ENCODE measurements at places on chromosomes 3 and 15.

DNA sequence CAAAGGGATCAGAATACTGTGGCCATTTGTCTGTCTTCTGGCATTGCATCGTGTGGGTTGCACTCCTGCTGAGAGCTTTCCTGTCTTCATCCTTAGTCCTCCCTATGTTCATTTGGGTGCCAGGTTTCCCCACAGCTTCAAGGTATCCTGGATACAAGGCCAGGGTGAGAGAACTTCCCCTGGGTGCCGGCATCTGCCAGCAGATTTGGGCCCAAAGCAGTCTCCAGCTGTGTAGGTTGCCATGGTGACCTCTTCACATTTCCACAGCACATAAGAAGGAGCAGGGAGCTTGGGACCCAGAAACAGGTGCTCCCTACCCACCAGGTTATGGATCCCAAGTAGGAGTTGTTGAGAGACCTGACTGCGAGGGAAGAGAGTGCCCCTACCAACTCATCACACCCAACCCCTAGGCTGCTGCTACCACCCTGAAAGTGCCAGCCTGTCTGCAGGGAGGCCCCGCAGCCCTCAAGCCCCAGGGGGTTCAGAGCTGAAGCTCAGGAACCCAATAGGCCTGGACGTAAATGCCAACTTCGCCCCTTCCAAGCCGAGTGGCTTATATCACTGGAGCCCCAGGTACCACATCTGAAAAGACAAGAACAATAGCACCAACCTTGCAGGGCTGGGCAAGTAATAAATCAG, 19.9 kb downstream of the TTC21A start:
- no peak for DNase-seq

DNA sequence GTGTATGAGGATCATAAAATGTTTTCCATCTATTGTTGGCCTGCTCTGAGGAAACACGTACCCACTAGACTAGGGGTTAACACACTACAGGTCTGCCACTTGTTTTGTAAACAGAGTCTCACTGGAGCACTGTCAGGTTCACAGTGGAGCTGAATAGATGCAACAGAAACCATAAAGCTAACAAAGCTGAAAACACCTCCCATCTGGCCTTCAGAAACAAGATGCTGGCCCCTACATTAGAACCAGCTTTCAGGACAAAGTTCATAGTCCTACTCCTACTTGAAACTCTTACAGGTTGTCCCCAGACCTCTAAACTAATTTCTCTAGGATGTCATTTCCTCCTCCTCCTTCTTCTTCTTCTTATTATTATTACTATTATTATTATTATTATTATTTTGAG, 42.3 kb downstream of the SNX4 start:
- no peak for DNase-seq

GRCh38 chr15:39564972-39565665, 15.8 kb upstream of the THBS1 start:
- DNase-seq: no peak

- DNase-seq: no peak
These were observed 210.1 kb downstream of the CHST2 start for GRCh38 chr3:143329567-143330211.

DNA sequence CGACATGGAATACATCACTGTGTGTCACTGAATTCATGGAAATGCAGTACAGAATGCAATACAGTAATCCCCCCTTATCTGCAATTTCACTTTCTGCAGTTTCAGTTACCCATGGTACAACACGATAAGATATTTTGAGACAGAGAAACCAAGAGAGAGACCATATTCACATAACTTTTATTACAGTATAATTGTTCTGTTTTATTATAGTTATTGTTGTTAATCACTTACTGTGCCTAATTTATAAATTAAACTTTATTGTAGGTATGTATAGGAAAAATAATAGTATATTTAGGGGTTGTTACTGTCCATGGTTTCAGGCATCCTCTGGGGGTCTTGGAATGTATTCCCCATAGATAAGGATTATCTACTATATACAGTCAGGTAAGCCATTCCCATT, 61.8 kb downstream of the MBNL1 start:
- no peak for DNase-seq

DNA sequence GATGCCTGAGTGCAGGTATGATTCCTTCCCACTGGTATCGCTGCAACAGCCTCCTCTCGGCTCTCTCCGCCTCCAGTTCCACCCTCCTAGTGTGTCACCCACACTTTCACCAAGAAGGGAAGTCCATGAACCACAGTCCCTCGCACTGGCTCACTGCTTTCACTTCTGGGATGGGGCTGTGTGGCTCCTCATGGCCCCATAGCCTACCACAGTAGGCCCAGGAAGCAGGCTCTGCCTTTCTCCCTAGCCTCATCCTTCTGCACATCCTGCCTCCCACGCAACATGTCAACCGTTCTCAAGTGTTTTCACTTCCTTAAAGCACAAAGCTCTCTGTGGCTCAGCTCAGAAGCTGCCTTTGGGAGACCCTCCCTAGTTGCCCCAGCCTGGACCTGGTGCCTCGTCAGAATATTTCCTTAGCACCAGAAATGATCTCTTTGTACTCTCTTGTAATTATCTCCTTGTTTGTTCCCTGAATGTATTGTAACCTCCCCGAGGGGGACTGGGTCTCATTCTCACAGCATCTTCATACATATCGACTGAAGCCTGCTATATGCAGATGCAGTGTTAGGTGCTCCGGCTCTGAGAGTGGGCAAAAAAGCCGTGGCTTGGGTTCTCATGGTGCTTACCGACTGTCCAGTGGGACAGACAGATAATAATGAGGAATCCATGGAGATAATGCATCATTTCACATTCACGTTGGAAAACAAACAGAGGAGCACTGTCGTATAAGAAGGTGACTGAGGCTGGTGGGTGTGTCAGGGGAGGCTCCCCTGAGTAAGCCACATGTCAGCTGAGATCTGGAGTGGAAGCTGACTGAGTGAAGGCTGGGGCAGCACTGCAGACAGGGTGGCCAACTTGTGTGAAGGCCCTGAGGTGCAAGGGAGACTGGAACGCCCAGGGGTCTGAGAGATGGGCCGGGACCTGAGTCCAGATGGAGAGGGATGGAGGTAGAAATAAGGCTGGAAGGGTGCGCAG, 107.1 kb downstream of the DGKG start:
- DNase-seq: no peak

GRCh38 chr3:18870074-18870640, 278.2 kb upstream of the KCNH8 start:
- DNase-seq: no peak

GRCh38 chr3:107675233-107675900, 152.6 kb downstream of the BBX start:
- no peak for DNase-seq

GRCh38 chr3:114973536-114973935, 173.6 kb downstream of the ZBTB20 start:
- no peak for DNase-seq

- peak; percentile 53 for DNase-seq
These were observed 27.6 kb upstream of the VEPH1 start for GRCh38 chr3:157530637-157531300.

DNA sequence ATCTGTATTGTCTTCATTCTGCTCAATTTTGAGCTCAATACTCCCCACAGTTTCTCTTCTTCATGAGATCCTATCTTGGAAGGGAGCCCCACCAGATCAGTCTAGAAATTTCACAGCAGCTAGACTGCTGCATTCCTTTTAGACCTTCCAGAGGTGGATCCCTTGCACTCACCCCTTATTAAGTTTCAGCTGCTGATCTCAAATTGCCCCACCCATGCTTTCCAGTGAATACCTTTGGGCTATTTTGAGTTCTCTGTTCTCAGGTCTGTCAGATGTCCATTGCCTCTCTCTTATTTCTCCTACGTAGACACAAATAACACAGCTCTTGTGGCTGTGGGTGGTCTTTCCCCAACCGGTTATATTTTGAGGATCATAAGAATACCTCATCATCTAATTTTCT, 60.8 kb downstream of the GPR156 start:
- DNase-seq: no peak

GRCh38 chr3:72237679-72238009, 452.7 kb upstream of the PROK2 start:
- no peak for DNase-seq

- peak; percentile 60 for DNase-seq
These were observed 10.1 kb downstream of the LYSMD2 start for GRCh38 chr15:51727141-51727897.

- no peak for DNase-seq
These were observed 21.2 kb downstream of the TATDN2 start for GRCh38 chr3:10269443-10269842.

DNA sequence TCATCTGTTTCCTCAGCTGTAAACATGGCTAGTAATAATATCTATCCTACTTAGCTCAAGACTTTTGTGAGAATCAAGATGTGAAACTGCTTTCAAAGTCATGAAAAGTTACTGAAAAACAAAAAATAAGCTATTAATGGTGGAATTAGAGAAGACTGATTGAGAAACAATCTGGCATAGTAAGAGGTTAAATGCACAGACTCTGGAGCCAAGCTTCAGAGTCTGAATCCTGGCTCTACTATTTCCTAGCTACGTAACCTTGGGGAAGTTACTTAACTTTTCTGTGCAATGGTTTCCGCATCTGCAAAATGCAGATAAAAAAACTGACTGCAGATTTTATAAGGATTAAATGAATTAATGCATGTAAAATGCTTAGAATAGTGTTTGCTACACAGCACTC, 28.8 kb downstream of the LRRFIP2 start:
- no peak for DNase-seq

DNA sequence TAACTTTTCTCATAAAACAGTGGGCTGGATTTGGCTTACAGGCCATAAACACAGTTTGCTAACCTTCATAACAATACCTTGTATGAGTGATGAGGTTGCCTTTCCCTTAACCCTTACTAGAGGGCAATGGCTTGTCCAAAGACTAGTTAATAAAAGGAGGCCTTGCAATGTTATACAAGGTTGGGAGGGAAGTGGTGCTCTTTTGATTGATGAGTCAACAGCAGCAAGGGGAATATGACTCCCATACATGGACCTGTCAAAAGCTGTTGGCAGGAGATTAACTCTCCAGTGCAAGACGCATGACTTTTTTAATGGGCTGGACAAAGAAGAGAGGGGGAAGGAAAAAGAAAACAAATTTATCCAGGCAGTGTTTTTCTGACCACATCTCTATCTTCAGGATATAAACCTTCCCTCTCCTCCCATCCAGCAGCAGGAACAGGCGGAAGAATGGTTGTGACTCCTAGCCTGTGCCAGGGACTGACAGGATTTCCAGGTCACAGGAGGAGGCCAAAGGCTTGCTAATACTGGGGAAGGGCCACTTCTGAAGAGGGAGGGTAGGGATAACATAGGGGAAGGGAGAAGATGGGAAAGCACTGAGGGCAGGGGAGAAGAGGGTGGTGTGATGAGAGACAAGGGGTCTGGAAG, 35.2 kb upstream of the ARL14 start:
- peak; percentile 8 for DNase-seq

All from IMR-90 (cell line).